Stimulated activated CD4-positive, alpha-beta T cell treated with anti-CD3 and anti-CD28 coated beads, Interleukin-4, amount 100 ng/mL, for 4 hours (primary cell): ENCODE measurements at places on chromosomes 2 and 18.

DNA sequence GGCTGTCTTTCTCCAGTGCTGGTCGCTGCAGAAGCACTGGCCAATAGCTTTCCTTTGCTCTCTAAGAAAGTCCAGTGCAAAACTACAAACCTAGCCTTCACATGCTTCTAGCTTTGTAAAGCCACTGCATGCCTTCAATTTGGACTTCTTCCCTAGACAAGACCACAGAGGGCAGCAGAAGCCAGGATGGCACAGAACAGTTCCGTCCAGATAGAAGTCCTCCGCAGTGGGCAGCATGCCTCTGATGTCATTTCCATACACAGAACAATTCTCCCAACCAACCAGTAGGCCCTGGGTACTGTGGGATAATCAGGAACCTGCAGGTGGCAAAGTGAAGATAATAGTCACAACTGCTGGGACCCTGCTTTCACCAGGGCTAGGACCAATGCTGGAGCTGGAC is 3.3 kb downstream of the ST6GAL2 start:
- DNase-seq: no peak

DNA sequence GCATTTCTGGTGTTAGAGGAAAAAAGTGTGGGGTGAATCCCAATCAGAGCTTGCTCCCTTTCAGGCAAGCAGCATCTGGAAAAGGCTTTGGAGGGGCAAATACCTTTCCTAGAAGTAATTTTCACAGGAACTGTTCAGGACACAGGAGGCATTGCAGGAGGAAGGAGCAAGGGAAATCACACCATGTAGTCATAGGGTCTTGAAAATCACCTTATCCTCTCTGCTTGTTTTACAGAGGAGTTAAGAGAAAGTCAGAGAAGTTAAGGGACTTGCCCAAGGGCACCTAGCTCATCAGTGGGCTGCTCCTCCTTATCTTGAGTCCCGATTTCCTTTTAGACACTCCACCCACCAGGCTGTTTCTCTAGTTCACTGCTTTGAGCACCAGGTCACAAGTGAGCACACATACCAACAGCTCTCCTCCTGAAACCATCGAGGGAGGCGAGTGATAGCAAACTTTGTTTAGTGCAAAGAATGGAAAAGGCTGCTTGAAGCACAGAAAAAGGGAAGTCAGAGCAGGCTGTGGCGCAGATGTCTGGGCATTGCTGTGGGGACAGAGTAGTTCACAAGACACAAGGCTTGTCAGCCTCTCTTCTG is 89.2 kb upstream of the CXCR4 start:
- no peak for DNase-seq

DNA sequence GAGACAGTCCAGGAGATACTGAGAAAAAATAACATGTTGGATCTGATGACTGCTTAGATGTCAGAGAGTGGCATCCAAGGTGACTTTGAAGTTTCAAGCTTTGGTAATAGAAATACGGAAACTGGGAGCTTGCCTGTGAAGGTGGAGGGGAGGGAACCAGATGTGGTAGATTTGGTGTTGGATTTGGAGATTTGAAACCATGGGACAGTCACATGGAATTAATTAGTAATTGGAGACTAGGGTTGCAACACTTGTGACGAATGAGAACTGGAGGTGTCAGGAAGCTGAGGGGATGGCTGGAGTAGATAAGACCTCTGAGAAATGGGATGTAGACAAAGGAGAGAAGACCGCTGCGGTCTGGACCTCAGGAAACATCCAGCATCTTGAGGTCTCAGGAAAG is 46.7 kb downstream of the RPL37A start:
- no peak for DNase-seq

- DNase-seq: peak; percentile 84
These were observed 625 bp downstream of the ARPC2 start for GRCh38 chr2:218217360-218218267.

DNA sequence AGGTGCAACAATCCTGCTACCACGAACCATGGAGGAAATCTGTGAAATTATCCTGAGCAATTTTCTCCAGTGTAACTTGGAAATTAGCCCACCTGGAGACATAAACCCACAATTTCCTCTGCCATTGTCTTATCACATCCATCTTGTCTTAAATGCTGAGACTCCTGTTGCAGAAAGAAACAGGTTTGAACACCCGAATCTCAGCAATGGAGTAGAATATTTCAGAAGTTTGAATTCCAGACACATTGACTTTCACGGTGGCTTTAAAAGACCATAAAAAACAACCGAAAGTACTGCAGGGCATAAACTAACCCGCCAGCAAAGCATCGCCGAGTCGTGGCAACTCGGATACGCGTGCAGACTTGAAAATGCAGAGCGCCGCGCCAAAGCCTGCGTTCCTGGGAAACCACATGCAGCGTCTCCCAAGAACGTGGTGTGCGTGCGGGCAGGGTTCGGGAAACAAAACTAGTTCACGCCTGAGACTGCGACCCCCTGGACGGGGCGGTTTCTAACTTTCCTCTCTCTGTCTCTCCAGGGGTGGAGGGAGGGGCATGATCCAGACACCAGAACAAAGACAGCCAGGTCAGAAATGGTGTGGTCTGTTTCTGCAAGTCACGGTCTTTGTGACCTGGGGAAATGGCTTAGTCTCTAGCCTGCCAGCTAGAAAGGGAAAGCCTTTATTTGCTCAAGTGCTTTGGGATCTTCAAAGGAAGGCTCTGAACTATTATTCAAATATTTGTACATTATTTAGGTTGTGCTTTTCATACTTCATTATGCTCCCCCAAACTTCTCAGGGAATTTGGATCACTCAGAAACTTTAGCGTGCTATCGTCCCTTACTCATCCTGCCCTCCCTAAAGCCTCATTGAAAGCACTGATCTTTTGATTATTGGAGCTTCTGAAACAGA is 26.9 kb upstream of the KCTD1 start:
- DNase-seq: no peak

DNA sequence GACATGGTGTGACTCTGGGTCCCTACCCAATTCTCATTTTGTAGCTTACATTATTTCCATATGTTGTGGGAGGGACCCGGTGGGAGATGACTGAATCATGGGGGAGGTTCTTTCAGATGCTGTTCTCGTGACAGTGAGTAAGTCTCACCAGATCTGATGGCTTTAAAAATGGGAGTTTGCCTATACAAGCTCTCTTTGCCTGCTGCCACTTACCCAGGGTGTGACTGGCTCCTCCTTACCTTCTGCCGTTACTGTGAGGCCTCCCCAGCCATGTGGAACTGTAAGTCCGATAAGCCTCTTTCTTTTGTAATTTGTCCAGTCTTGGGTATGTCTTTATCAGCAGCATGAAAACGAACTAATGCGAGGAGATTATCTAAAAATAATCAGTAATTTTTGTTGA is 1683.2 kb upstream of the SLC39A10 start:
- DNase-seq: no peak

- DNase-seq: no peak
These were observed 429.1 kb downstream of the RNF144A start for GRCh38 chr2:7346336-7346735.

DNA sequence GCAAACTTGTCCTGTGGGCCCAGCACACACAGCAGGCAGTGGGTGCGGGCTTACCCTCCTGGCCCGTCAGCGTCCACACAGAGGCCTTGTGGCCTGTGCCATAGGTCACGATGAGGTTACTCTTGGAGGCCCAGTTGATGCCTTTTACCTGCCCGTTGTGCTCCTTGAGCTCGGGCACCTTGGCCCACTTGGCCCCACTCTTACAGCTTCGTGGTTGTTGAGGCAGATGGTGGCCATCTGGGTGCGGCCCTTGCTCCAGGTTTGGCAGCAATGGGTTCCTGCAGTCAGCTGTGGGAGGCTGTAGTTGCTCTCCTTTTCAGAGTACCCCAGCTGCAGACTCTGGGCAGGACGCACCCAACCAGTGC is 45.5 kb upstream of the PTH2R start:
- DNase-seq: no peak

DNA sequence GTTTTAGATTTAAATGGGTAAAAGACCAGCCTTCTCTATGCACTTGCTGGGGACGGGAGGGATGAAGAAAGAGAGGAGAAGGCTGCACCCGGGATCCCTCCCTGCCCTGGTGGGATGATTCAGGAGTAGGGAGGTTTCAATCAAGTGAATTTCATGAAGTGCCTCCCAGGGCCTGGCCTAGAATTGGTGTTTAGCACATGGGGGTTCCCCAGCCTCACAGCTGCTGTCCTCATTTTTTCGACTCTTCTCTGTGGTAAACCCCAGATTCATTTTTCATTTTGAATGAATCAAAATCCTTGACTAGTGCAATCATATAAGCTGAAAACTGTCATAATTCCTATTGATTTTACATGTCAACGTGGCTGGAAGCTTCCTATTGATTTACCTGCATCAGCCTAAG is 81.1 kb downstream of the LPIN1 start:
- no peak for DNase-seq

DNA sequence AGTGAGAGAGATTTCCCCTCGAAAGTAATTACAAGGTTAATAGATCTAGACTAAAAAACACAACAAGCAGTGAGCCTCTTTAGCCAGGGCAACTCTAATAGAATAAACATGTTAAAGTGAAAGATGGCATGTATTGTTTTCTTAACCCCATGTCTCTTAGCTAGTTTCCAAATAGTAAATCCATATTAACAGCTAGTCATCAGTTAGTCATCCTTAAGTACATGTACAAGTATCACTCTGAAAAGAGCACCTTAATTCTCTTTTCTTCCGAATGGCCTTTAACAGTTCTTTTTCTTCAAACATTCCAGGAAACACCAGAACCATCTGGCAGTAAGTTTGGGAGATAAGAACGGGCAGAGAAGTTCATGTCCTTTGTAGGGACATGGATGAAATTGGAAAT is 1480.0 kb downstream of the LRP1B start:
- no peak for DNase-seq

GRCh38 chr2:163607630-163608029 is 128.2 kb downstream of the FIGN start:
- DNase-seq: no peak

GRCh38 chr2:9740382-9741073 is 102.7 kb upstream of the TAF1B start:
- DNase-seq: peak; percentile 24

DNA sequence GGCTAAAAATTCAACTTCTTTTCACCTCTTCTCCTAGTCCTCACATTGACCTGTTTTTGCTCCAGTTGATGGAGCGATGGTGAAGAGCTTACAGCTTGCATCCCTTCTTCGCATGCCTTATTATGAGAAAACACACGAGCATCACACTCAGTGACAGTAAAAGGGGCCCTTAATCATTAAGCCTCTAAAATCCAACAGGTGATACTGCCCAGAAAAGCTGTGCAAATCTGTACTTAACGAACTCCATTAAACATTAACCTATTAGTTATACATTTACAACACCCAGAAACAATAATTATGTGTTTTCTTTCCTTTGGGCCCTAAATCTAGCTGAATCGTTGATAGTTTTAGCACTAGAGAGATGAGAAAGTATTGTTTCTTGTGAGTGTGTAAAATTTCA is 54.8 kb downstream of the LAMA1 start:
- no peak for DNase-seq

GRCh38 chr2:201887773-201888425 is 81.6 kb downstream of the CDK15 start:
- no peak for DNase-seq
